ENCODE measurements at places on chromosomes 16 and 17.
A peak's percentile ranks its signal among the peaks of the same experiment; 100 is the strongest.

DNA sequence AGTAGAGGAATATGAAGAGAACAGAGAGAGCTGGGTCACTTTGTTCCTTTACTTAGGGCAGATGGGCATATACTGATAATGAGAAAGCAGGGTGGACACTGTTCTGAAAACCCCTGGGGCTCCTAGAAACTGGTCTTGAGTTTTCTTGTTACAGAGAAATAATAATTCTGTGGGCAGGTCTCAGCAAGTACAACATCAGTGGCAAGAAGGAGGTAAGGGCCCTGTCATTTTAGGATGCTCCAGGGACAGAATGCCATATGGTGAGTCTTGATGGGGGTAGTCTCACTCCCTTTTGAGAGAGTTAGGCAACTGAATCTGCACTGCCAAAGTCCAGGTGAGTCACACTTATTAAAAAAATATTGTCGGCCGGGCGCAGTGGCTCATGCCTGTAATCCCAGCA is 102.3 kb downstream of the KCNJ2 start:
- no peaks in the 10 kb centered on the region for H3K36me3 ChIP-seq
- no peak overlapping the region for H3K4me3 ChIP-seq
- no peak for DNase-seq
- no peaks in the 10 kb centered on the region for H3K4me1 ChIP-seq
- H3K27me3 ChIP-seq, result no peaks in the 10 kb centered on the region

GRCh38 chr16:54373534-54374520 is 87.2 kb upstream of the IRX3 start:
- H3K27ac ChIP-seq, result 0 out of 2 replicates have a peak overlapping the region, but pooled peaks have one; percentile 6
- DNase-seq, result peak; percentile 72
- no peaks in the 10 kb centered on the region for H3K36me3 ChIP-seq
- no peaks in the 10 kb centered on the region for H3K27me3 ChIP-seq
- H3K4me1 ChIP-seq, result no peaks in the 10 kb centered on the region

- H3K27ac ChIP-seq, result no peak overlapping the region
- peaks cover 5% of the 10 kb centered on the region for H3K4me1 ChIP-seq
- H3K27me3 ChIP-seq, result peaks cover 55% of the 10 kb centered on the region
- H3K36me3 ChIP-seq, result no peaks in the 10 kb centered on the region
- no peak overlapping the region for H3K4me3 ChIP-seq
- DNase-seq, result no peak
These were observed 15.0 kb upstream of the TAC4 start for GRCh38 chr17:49862781-49863331.

GRCh38 chr16:13492046-13492445 is 427.9 kb upstream of the ERCC4 start:
- no peak overlapping the region for H3K4me3 ChIP-seq
- no peaks in the 10 kb centered on the region for H3K27me3 ChIP-seq
- no peaks in the 10 kb centered on the region for H3K36me3 ChIP-seq
- DNase-seq, result no peak

DNA sequence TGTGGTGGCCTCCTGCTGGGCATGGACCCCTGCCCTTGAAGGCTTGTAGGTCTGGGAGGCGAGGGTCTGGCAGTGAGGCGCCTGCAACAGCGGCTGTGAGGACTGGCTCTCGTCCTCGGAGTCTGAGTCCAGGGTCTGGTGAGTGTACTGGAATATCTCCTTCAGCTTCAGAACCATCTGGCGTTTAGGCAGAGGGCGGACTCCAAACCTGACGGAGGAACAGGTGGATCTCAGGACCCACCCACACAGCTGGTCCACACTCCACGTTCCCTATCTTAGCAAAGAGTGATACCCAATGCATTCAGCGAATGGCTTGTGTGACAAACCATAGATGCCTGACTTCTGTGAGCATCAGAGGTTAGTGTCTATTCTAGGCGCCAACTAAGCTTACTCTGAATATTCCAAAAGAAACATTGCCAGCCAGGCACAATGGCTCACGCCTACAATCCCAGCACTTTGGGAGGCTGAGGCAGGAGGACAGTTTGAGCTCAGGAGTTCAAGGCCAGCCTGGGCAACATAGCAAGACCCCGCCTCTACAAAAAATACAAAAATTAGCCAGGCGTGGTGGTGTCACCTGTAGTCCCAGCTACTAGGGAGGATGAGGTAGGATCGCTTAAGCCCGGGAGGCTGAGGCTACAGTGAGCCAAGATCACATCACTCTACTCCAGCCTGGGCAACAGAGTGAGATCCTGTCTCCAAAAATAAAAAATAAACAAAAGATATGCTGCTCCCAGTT is 6.3 kb upstream of the NLRC3 start:
- no peaks in the 10 kb centered on the region for H3K4me1 ChIP-seq
- DNase-seq, result no peak
- H3K4me3 ChIP-seq, result no peak overlapping the region
- H3K27me3 ChIP-seq, result no peaks in the 10 kb centered on the region
- H3K27ac ChIP-seq, result no peak overlapping the region
- H3K36me3 ChIP-seq, result peaks cover 15% of the 10 kb centered on the region

All from IMR-90 (cell line).